Upper lobe of left lung (tissue), 6 donors: ENCODE measurements at places on chromosomes 5 and 9.

DNA sequence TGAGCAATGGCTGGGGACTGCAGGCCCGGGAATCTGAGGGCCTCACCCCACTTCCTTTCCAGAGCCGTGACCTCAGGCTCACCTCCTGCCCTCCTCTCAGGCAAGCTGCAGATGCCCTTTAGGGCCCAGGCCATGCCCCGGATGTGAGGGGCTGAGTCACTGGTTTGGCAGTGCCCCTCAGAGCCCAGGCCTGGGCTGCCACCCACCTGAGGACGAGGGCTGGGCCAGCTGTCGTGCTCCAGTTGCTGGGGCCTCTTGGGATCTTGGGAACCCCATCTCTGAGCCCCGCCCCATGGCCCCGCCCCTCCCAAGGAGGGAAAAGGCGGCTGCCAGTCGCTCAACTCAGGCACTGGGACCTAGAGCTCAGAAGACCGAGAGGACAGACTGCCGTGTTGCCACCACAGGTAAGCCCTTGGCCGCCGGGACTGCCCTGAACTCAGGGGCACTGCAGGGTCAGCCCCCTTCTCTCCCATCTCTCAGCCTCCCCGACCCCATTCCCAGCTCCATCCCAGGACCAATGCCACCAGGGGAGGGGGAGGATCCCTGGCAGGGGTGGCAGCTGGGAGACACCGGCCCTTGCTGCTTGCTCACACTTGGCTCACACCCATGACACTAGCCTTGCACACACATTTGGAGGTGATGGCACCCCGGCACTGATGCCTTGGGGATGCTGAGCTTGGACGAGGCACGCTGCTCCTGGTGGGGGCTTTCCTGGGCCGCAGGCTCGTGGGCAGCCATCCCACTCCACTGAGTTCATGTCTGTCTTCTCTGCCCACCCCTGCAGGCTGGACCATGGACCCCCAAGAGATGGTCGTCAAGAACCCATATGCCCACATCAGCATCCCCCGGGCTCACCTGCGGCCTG lies at the start of gene CYSRT1:
Gene CYSRT1, plus strand, starts transcription at position 345 of the 865 bp plus-strand sequence. Its CDS starts 448 bp downstream, at position 793.
- no peak for DNase-seq

DNA sequence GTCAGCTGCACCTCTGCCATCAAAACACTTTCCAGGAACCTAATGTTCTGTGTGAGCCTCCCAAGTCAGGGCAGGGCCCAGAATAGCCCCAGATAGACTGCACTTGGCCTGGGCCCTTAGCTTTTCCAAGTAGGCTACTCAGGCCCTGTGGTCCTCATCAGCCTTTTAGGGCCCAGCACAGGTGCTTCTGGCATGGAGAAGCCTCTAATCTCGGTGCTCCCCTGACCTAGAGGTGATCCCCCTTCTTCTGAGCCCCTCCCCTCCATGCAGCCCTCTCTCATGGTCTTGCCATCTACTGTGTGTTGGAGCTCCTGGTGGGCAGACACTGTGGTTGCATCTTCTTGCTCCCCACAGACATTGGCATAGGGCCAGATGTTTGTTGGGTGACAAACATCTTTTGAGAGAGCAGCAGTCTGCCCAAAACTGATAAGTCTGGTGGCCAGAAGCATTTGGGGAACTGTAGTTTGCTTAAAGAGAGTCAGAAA lies 28.1 kb downstream of the FRMPD1 start:
- no peak for DNase-seq

- DNase-seq = no peak
These were observed 71.4 kb downstream of the DCP2 start for GRCh38 chr5:113047733-113048652.

DNA sequence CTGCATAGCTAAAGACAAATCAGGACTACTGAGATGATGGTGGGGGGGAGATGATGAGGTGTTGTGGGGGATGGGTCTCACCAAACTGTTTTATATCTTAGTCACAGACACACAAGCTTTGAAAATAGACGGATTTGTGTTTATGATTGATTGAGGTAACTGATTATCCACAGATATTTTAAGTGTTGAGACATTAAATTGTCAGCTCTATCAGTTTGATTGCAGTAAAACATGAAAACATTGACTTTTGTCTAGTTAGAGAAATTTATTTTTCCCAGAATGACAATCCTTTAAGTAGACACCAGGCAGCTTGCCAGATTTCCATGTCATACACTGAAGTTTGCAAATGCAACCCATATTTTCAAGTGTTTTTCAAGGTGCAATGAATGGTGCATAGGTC lies 149.8 kb downstream of the NR2F1-AS1 start:
- no peak for DNase-seq

DNA sequence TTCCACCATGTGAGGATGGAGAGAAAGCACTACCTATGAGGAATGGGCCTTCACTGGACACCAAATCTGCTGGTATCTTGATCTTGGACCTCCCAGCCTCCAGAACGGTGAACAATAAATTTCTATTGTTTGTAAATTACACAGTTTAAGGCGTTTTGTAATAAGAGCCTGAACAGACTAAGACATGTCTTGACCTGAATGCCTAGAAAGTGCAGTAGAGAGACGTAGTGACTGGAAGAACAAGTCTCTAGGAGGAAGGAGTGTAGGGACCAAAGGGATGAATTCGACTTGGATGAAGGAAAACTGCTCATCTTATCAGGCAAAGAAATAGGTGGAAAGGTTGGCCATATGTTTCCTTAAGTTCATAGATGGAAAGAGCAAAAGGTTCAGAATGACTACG lies 309.8 kb upstream of the RGMB start:
- DNase-seq = no peak

GRCh38 chr9:16318516-16319060 lies 551.9 kb downstream of the BNC2 start:
- peak; percentile 20 for DNase-seq

GRCh38 chr5:93665648-93666047 lies 75.8 kb downstream of the POU5F2 start:
- no peak for DNase-seq
